ENCODE measurements at places on chromosomes 7 and 10.

DNA sequence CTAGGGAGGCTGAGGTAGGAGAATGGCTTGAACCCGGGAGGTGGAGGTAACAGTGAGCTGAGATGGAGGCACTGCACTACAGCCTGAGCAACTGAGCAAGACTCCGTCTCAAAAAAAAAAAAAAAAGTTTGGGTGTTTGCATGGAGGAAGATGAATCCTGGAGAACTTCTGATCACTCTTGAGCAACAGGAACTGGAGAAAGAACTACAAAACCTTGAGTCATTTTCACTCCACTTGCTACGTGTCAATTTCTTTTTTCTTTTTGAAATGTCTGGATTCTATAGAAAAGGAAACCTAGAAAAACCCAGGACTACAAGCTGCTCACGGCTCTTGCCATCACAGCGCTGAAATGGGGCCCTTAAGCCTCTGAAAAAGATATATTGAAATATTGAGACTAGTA lies 189.6 kb upstream of the NRP1 start:
- no peak for DNase-seq

DNA sequence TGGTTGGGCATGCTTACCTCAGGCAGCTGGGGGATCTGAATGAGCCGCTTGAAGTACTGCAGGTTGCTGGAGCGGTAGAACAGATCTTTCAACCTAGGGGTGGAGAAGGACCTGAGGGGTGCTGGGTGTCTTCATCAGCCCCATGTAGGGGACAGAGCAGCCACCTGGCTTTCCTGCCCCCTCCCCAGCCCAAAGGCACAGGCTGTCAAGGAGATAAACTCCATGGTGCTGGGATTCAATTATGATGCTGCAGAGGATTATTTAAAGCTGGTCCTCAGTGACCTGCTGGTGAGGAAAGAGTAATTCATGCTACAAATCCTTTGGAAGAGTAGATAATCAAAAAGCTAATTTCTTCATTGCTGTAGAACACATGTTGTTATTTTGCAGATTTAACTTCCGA lies 71.1 kb downstream of the SPDYE5 start:
- DNase-seq: no peak

- DNase-seq: no peak
Observed at GRCh38 chr10:104059364-104059763, 26.3 kb downstream of the COL17A1 start.

DNA sequence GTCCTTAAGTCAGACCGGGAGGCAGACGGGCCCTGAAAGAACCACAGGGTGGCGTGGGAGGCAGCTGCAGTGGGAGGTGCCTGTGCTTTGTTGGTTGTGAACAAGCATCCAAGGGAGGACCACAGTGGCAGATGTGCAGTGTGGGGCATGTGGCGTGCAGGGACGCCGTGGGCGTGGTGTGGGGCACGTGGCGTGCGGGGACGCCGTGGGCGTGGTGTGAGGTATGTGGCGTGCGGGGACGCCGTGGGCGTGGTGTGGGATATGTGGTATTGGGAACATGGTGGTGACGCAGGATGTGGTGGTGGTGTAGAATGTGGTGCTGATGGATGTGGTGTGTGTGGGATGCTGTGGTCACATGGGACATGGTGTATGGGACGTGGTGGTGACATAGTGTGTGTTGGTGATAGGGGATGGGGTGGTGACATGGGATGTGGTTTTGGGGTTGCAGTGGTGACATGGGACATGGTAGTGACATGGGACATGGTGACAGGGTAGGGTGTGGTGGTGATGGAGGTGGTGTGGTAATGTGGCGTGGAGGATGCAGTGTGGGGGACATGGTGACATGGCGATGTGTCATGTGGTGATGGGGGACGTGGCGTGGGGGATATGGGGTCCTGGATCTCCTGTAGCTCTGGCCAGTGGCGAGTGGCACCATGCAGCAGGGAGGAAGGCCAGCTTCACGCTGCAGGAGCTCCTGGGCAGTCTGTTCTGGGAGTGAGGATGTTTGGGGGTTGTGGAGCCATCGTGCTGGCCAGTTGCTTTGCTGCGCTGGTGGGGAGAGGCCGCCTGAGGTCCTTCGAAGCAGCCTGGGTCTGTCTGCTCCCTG lies 78.8 kb downstream of the INPP5A start:
- DNase-seq: no peak

GRCh38 chr7:3277604-3278572 lies 23.2 kb upstream of the SDK1 start:
- DNase-seq: no peak

GRCh38 chr7:37388811-37389210 lies 59.9 kb downstream of the ELMO1 start:
- DNase-seq: no peak
